HT1080 (cell line): ENCODE measurements at places on chromosomes 5 and 9.

DNA sequence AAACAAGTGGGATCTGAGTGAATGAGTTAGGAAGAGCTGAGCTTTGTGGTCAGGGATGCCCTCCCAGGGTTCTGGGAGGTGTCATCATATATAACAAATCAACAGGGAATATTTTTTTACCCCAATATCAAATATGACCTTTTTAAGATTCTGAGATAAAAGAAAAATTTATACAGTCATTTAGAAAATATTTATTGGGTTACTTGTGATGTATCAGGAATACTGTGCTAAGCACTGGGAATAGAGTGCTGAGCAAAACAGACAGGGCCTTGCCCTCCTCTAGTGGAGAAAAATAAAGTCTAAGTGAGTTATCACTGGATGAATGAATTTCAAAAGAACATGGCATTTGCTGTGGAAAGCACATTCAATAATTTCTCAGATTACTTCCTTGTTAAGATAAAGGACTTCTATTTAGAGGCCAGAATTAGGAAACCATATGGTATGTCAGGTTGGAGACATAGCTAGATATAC, 102.9 kb downstream of the BOD1 start:
- DNase-seq: no peak

DNA sequence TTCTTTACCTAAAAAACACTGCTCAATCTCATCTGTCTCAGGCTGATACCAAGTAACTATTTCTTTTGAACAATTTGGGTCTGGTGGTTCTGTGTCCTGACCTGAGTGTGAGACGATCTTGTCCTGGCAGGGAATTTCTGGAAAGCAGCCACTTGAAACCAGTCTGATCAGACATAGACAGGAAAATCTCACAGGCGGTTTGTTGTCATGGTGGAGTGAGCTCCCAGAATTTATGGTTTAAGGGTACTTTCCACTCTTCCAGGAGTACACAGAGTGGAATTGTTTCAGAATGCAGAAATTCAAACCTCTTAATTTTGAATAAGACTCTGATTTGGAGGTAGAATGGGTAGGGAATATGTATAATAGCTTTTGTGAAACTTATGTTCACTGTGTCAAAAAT, 268.2 kb downstream of the ISL1 start:
- DNase-seq: peak; percentile 8

DNA sequence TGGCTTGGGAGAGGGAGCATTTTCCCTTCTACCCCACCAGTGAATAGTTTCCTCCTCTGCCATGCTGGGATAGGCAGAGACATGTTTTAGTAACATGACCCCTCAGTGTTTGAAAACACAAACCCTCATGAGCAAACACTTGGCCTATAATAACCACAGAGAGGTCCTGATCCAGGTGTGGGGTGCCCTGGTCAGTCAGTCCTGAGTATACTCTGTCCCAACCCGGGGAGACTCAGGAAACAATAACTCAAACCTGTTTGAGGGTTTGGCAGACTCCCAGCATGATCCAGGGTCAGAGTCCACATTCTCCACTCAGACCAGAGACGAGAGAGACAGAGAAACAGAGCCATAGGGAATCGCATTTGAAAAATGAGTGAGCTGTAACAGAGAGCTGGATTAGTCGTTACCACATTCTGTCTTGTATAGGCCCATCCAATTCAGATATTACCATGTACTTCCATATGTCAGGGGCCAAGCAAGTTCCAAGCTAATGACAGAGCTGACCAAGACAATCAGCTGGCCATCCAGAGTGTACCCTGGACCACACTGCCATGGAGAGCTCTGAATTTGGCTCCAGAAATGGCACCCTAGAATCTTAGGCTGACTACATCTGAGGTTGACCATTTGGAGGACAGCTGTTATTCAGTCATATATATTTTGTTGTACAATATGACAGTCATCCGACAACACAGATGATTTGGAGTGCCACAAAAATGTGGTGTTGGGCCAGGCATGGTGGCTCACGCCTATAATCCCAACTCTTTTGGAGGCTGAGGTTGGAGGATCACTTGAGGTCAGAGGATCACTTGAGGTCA, 4.2 kb upstream of the CA9 start:
- DNase-seq: peak; percentile 38

DNA sequence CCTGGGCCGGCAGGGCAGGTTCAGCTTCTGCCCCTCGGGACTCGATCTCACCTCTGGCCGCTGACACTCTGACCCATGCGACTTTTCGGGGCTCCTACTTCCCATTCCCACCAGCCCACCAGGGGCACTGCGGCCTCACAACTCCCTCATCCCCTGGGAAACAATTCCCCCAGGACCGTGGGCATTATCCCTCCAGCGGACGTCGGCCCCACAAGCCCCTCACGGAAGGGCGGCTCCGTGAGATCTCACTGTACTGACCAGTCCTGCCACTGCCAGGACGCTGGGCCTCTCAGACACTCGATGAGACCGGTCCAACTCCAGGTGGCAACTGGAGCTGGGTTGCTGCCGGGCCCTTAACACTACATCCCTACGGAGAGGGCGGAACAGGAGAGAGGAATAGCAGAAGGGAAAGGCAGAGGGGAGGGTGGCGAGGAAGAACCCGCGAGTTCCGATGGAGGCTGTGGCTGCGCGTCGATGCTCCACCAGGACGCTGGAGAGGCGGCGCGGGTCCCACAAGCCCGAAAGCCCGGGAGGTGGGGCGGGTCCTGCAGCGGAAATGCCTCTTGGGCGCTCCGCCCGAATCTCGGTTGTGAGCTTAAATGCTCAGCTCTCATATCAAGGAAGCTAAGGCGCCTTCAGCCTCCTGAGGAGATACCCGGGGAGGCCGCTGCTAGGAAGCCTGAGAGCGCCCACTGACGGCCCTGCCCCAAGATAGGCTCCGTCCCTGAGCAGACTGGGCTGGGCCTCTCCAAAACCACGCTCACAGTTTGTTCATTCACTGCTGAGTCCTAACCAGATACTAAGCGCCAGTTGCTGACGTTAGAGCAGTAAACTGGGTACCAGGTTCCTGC, 36.3 kb downstream of the VCP start:
- no peak for DNase-seq

- peak; percentile 86 for DNase-seq
Measured at GRCh38 chr5:39092581-39093351, 18.6 kb upstream of the RICTOR start.

- DNase-seq: peak; percentile 44
Measured at GRCh38 chr5:54753034-54753433, 232.4 kb downstream of the ESM1 start.

DNA sequence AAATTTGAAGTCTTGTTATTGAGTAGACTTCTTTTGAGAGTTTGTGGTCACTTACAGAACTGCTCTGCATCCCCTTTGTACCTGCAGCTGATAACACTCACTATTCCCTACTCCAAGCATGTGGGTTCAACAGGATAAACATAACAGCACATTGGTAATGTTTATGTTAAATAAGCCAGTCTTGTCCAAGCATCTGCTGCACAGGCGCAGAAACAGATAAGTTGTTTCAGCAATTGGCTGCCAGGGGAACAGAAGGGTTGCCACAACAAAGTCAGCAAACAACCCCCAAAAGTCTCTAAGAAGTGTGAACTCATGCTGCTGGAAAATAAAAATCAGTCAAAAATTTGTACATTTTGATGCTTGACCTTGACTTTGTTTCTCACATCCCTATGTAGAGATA, 174.6 kb downstream of the GDNF start:
- no peak for DNase-seq

- peak; percentile 14 for DNase-seq
Measured at GRCh38 chr5:23484096-23484495, 23.3 kb upstream of the PRDM9 start.

- DNase-seq: no peak
Measured at GRCh38 chr5:134935711-134936602, 31.0 kb downstream of the PCBD2 start.

- no peak for DNase-seq
Measured at GRCh38 chr5:109853377-109853776, 163.7 kb downstream of the MAN2A1 start.

DNA sequence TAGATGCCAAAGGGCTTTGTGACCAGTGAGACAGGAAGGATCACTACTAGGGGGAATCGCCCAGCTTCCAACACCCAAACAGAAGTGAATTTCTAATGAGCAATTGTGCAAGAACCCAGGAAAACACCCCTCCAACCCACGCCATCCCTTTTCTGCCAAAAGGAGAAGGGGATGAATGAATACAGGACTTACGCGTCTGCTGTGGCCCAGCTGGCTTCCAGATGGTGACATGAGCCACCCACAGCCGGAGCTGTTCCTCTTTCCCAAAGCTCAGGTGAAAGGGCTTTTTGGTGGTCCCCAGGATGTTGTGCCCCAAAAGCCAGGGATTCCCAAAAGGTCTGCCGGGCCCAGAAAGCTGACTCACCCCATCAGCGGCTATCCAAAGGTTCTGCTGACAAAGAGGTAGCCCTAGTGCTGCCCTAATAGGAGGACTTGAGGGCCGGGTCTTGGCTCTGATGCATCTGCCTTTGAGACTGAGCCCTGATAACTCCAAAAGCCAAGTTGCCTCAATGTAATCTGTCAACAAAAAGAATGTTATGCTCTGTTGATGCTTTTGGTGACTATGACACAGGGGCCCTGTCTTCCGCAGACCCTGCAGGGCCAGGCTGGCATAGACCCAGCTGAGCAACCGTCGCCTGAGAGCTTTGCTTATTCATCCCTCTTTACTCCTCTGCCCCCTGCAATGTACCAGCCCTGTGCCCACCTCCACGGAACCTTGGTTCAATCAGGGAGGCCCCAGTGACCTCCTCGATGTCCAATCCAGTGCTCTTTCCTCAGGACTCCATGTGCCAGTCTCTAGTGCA, 14.5 kb downstream of the GSN start:
- DNase-seq: no peak

GRCh38 chr9:137396634-137397367, 26.2 kb downstream of the EXD3 start:
- DNase-seq: no peak
